Stimulated activated CD4-positive, alpha-beta T cell treated with anti-CD3 and anti-CD28 coated beads, Interleukin-4, amount 100 ng/mL, for 24 hours (primary cell): ENCODE measurements at places on chromosomes 1 and 21.

DNA sequence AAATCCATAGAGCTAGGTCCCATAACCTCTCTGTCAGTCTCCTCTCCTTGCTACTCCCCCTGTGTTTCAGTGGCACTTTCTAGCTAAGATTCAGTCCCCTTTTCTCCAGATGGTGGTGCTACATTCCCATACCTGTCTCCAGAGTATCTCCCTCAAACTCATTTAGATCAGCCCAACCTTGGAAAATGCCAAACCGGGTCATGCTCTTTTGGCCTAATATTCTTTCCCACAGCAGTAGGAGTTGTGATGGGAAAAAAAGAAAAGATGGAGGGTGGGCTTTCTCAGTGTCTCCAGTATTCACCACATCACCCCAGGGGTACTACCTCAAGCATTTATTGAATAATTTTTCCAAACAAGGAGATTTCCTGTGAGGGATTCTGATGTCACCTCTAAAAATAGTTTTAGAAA is 3.2 kb upstream of the RXFP4 start:
- peak; percentile 43 for DNase-seq

DNA sequence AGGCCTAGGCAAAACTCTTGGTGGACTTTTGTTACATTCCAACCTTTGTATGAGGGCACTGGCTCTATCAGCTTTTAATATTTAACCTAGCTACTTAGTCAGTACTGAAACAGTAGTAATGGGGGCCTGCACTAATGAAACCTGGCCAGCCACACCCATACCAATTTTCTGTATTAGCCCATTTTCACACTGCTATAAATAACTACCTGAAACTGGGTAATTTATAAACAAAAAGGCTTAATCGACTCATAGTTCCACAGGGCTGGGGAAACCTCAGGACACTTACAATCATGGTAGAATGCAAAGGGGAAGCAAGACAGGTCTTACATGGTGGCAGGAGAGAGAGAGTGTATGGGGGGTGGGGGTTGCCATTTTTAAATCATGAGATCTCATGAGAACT is 245.7 kb upstream of the RGS18 start:
- DNase-seq = no peak

GRCh38 chr1:118122234-118123004 is 62.6 kb downstream of the SPAG17 start:
- no peak for DNase-seq

DNA sequence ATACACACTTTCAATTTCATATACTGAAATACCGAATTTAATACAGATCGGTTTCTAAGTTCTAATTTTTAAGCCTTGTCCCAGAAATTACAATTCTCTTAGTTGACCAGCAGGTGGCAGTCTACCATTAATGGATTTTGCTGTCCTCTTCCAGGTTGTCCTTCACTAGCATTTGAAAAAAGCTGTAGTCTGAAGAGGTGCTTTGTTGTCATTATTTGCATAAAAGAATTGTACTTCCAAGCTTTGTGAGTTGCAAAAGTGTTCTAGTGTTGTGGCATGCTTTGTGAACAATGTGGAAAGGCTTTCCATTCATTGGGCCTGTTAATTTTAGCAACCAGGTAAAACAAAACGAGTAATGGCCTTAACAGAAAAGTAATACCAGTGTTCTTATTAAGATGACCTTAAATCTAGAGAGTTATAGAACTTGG is 193.6 kb downstream of the RPS6KC1 start:
- peak; percentile 34 for DNase-seq

DNA sequence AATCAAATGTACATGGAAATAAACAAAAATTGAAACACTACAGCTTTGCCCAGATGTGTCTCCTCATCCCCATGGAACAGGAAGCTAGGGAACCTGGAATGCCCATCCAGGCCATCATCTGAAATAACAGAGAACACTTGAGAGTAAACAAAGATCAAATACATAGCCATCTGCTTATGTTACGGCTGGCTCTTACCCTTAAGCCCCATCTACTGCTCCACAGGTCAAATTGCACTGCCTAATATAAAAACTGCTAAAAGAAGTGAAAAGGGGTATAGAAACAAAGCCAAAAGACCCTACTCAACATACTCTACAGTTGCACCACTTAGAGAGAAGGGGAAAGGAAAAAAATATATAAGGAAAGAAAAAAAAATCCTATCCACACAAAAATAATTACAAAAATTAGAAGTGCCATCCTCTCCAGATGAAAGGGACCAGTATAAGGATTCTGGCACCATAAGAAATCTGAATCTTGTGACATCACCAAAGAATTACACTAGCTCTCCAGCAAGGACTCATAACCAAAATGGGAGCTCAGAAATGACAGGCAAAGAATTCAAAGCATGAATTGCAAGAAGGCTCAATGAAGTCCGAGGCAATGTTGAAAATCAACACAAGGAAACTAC is 26.9 kb downstream of the OR6Y1 start:
- no peak for DNase-seq

GRCh38 chr1:63937461-63938022 is 163.7 kb downstream of the ROR1 start:
- no peak for DNase-seq

GRCh38 chr1:209434631-209435217 is 148.8 kb upstream of the CAMK1G start:
- DNase-seq = no peak

- no peak for DNase-seq
Observed at GRCh38 chr1:71738256-71738655, 544.1 kb downstream of the NEGR1 start.

DNA sequence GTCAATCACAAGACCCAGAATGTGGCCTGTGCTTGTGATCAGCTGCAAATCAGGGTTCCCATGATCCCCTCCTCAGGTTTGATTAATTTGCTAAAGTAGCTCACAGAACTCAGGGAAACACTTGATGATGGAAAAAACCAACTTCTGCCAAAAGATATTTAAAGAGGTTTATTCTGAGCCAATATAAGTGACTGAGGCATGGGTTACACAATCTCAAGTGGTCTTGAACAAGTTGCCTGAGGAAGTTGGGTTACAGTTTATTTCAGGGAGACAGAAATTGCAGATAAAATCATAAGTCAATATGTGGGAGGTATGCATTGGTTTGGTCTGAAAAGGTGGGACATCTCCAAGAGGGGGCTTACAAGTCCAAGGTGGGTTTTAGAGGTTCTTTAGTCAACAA is 243.1 kb downstream of the S1PR1 start:
- no peak for DNase-seq

- no peak for DNase-seq
Observed at GRCh38 chr1:81554108-81554507, 246.6 kb upstream of the ADGRL2 start.

DNA sequence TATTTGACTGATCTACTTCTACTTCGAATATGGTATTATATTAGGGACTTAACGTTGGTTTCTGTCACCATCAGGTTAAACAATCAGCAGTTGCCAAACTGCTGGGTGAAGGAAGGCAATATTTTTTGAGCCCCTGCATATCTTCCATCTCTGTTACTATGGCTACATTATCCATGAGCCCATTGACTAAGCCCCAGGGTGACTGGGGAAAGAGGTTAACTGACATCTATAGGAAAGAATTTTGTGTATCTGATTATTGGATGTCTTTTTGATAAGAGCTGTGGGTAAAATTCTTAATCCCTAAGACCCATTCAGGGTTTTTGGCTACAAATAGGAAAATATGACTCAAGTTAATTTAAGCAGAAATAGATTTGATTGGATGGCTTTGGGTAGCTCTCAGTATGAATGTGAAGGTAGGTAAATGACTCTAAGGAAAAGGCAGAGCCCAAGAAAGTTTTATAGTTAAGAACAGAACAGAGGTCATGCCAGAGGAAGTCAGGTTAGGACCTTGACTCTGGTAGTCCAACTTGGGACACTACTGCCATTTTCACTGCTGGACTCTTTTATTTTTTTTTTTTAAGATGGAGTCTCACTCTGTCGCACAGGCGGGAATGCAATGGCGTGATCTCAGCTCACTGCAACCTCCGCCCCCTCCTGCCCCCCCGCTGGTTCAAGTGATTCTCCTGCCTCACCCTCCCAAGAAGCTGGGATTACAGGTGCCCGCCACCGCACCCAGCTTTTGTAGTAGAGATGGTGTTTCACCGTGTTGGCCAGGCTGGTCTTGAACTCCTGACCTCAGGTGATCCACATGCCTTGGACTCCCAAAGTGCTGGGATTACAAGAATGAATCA is 8.9 kb upstream of the XPR1 start:
- no peak for DNase-seq

GRCh38 chr1:2968471-2968881 is 52.8 kb upstream of the ACTRT2 start:
- DNase-seq = no peak

- no peak for DNase-seq
Observed at GRCh38 chr1:202374099-202374498, 25.6 kb downstream of the PPP1R12B start.

DNA sequence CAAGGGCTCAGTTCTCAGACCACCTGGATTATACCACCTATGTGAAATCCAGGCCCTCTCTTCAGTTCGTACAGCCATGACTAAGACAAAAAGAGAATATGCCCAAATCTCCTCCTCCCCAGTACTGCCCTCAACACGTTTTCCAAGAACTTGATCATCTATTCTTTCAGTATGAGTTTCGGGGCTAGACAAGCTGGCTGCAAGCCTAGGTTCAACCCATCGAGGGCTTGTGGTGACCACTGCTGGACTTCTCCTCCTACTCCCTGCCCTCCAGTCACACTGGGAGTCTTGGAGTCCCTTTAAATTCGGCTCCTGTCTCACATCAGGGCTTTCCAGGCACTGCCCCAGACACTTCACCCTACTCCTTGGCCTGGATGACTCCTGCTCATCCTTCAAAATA is 352.3 kb downstream of the KCNH1 start:
- no peak for DNase-seq

- DNase-seq = no peak
Observed at GRCh38 chr1:19351873-19352272, 39.7 kb downstream of the SLC66A1 start.

DNA sequence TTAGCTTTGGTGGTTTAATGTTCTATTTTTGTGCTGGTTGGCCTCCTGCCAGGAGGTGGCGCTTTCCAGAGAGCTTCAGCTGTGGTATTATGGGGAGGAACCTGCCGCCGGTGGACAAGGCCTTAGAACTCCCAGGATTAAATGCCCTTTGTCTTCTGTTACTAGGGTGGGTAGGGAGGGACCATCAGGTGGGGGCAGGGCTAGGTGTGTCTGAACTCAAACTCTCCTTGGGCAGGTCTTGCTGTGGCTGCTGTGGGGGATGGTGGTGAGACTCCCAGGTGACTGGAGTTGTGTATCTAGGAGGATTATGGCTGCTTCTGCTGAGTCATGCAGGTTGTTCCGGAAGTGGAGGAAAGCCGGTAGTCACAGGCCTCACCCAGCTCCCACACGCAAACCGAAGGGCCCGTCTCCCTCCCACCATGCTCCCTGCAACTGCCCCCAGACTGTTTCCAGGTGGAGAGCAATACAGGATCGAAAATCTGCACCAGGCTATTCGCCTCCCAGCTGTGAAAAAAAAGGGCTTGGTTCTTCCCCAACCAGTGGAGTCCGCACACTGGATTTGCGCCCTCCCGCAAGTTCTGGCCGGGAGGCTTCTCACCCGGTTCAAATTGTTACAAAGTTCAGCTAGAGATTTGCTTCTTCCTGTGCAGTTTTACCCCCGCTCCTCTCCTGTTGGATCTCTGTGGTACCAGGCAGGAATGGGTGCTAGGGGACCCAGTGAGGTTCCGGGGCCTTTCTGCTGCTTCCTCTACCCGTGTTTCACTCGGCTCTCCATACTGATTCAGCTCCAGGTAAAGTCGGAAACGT is 220.5 kb downstream of the CENPF start:
- no peak for DNase-seq

- no peak for DNase-seq
Observed at GRCh38 chr1:217493290-217493689, 137.6 kb downstream of the GPATCH2 start.

GRCh38 chr1:221170171-221170570 is 290.9 kb downstream of the HLX start:
- DNase-seq = no peak

DNA sequence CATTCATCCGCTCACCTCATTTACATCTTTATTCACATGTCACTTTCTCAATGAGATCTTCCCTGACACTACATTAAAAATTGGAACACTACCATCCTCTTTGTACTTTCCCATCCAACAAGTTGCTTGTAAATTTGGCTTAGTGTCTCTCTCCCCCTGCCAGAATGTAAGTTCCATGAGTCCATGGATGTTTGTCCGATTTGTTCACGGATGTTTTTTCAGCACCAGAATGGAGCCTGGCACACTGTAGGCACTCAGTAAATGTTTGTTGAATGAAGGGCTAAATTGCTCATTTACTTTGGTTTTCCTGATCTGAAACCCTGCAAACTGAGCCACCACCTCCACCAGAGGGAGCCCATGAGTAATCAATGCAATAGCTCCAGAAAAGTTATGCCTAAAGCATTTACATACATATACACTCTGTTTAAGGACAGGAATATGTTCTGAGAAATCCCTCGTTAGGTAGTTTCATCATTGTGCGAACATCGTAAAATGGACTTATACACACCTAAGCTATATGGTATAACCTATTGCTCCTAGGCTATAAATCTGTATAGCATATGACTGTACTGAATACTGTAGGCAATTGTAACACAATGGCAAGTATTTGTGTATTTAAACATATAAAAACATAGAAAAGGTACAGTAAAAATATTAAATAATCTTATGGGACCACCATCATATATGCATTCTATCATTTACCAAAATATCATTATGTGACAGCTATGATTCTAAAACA is 2.8 kb upstream of the EYA3 start:
- DNase-seq = peak; percentile 88

DNA sequence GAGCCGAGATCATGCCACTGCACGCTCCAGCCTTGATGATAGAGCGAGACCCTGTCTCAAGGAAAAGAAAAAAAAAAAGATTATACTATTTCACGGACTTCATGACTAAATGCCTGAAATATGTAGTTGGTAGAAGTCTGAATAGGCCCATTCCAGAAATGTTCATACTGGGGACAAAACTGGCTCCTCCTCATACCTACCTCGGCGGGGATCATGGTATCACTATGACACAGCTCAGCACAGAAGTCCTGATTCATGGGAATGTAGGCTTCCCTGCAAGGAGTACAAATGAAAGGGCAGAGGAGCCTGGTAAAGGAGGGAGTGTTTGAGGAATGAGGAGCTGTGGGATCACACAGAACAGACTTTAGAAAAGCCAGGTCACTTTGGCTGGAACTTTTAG is 5.0 kb downstream of the SPATA46 start:
- DNase-seq = no peak

DNA sequence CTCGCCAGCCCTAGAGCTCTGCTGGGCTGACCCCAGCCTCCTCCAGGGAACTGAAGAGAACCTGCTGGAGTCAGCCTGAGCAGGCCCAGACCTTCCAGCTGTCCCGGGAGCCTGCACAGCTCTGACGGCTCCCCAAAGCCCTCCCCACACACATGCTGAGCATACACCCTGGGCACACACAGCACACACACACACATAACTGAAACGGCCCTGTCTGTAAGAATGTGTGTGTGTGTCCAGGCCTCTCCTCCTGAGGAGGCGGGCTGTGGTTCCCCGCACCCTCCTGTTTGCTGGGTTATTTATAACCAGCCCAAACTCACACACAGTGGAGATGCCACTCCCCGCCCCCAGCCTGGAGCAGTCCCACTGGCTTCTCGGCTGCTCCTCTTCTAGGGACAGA is 20.2 kb downstream of the SDC3 start:
- DNase-seq = no peak
